ENCODE measurements at places on chromosomes 7 and 10.
A peak's percentile ranks its signal among the peaks of the same experiment; 100 is the strongest.

GRCh38 chr10:11874568-11875493, 51.7 kb downstream of the PROSER2 start:
- no peak for DNase-seq

- no peak for DNase-seq
These were observed 233.0 kb downstream of the PTN start for GRCh38 chr7:137110535-137110934.

DNA sequence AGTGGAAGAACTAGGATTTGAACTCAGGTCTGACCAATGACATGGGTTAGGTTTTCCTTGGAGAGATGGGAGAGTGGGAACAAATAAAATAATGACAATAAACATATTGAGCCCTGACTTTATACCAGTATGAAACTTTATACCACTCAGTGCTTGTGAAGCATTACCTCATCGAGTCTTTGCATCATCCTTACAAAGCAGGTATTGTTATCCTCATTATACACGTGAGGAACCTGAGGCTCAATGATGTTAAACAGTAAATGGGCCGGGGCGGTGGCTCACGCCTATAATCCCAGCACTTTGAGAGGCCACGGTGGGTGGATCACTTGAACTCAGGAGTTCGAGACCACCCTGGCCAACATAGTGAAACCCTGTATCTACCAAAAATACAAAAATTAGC, 47.7 kb downstream of the HHEX start:
- no peak for DNase-seq

DNA sequence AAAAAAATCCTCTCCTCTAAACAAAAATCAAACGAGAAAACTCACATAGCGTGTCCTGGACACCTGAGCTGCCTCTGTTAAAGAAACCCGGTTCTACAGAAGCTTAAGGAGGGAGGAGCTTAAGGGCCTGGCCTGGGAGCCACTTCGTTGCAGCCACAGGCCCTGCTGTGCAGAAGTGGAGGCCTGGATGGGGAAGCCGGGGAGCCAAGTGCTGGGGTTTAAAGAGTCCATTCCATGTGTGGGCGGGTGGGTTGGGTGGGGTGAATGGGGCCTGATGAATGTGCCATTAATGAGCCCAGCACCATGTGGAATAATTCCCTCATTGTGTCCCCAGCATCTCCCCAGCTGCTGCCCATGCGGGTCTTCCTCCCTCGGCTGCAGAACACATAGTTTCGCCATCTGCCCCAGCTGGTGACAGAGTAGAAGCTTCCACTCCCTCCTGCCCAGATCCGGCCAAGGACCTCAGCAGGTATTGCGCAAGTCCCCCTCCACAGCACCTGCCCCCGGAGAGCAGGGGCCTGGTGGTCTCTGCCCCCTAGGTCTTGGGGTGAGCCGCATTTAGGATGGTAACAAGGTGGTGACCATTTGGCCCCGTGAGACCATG, 127.8 kb upstream of the BTBD16 start:
- DNase-seq: no peak

DNA sequence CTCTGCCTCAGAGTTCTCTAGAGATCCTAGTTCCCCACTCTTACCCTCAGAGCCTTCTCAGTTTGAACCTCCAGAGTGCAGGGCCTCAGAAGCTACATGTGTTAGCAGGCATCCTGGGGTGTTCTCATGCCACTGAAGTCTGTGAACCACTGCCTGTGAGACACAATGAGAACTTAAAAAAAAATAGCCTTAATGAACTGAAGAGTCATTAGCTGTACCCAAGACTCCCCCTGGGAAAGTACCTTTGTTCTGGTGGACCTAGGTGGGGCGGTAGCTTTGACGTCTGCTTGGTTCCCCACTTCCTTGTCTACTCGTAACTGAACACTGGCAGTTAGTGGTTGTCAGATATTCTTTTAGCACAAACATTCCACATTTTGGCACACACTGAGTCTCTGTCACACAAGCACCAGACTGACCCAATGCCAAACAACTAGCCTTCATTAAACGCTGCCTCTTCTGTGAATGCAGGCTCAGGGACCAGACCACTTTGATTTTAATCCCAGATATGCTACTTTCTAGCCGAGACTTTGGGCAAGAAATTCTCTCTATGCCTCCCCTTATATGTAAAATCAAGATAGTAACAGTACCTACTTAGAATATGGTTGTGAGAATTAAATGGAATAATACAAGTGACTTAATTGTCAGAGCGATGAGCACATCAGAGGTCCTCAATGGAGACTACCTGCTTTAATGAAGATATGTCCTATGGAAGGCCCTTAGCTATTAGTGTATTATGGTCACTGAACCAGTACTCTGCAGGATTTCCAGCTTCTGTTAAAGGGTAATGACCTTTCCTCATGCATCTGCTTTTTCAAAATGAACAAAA, 75.3 kb upstream of the CC2D2B start:
- DNase-seq: no peak

DNA sequence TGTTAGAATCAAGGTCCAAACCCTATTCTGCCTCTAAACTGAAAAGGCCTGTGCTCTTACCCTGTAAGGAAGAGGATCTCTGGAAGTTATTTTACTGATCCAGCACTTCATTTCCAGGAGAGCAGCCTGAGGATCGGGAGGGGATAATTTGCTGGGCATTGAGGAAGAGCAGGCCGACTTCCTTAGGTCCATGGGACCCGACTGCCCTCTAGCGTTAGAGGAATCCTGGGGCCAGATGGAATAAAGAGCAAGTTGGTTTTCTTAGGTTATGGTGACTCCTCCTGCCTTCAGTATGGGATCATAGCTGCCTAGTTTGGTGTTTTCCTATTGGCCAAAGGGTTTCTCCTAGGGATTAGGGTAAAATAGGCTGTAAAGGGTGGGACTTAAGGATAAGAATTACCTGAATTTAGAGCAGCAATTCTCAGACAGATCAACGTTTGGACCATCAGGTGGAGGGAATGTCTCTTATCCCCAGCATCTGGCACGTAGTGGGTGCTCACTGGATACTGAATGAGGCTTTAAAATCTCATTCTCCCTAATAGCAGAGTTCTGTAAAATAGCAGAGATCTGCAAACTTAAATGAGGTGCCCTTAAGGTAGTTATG, 40.0 kb upstream of the SORBS1 start:
- DNase-seq: peak; percentile 2

DNA sequence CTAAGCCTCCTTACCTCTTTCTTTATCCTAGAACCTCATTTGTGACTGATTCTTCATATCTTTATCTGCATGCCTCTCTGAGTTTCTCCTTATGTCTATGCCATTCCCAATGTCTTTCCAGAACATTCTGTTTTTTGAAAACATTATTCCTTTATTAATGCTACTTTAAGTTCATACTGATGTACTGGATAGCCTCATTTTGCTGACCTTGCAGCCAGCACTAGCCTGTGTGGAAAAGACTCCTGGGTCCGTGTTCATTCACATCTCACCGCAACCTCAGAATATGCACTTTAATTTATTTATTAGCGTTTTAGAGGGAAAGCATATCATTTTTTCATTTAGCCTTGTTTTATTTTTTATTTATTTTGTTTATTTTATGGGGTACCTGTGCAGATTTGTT, 208.1 kb upstream of the NPVF start:
- DNase-seq: no peak

GRCh38 chr7:39501358-39501757, 64.8 kb upstream of the YAE1 start:
- no peak for DNase-seq

- DNase-seq: no peak
These were observed 249.5 kb downstream of the ZMYND11 start for GRCh38 chr10:384538-385305.

DNA sequence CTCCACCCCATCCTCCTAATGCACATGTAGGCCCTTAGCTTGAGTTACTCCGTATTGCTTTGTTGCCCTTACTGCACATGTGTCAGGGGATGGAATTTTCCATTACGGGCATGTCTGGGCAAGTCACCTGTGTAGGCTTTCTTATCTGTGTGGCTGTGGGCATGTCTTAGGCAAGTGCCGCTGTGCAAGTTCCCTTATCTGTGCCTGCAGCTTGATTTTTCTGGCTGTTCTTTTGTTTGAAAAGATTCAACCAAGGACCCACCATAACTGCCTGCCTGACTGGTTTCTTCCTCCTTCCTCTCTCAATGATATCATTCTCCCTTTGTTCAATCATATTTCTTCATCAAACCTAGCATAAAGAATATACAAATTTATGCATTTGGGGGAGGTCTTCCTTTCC, 88.5 kb downstream of the AKR1D1 start:
- DNase-seq: no peak

DNA sequence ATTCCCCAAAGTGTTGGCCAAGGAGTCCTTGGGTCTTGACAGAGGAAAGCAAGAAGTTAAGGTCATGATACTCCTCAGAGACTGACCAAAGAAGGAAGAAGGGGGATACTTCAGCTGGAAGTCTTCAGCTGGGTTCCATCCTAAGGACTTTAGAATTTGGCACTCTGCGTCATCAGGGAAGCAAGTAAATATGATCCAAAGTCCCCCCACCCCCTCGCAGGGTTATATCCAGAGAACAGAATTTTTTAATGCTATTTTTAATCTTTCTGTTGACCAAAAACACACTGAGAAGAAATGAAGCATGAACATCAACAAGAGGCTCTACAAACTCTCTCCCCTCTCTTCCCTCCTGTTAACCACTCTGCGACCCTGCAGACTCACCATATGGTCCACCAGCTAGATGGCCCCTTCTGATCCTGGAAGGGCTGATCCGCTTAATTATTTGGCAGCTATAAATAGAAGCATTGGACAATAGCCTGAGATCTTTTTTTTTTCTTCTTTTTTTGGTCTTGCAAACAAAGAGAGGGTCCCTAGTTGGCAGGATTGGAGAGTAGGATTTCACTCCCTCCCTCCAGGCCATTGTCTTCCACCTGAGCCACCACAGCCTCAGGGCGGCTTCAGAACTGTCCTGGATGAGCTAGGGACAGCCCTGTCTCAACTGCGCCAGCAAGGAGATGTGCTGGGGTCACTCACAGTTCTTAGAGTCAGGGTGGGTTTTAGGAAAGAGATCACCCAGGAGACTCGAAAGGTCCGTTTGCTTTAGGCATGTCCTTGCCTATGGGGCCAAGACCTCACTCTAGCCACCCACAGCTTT, 196.0 kb downstream of the KCNMA1 start:
- no peak for DNase-seq

- DNase-seq: no peak
These were observed 52.3 kb upstream of the SEPHS1 start for GRCh38 chr10:13400196-13400965.

DNA sequence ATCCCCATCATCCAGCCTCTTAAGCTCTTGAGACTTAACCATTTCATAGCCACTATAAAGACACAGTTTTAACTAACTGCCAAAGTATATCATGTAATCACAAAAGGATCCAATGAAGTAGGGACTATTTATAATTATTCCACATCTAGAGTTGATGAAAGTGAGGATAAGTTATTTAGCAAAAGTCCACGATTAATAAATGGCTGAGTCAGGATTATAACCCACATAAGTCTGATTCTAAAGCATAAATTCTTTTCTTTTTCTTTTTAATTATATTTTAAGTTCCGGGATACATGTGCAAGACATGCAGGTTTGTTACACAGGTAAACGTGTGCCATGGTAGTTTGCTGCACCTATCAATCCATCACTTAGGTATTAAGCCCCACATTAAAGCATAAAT, 166.1 kb downstream of the PPP1R3A start:
- DNase-seq: no peak
